ENCODE measurements at places on chromosomes 7 and 10.

DNA sequence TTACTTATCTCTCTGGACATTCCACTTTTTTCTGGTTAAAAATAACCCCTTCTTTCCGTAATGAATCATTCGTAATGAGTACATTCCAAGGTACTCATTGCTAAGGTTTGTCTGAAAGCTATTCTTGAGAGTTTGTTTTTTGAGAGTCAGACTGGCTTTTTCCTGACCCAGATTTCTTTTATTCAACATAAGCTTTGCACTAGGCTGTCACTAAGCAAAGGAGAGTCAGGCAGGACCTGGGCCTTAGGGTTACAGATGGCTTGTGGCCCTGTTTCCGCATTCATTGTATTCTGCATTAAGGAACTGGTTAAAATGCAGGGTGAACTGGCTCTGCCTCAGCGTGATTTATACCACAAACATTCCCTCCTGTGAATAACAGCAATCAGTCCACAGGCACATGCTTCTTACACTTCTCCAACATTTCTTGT lies 84.1 kb downstream of the POM121L12 start:
- DNase-seq: no peak

GRCh38 chr10:93436591-93437085 lies 45.5 kb downstream of the MYOF start:
- DNase-seq: no peak

DNA sequence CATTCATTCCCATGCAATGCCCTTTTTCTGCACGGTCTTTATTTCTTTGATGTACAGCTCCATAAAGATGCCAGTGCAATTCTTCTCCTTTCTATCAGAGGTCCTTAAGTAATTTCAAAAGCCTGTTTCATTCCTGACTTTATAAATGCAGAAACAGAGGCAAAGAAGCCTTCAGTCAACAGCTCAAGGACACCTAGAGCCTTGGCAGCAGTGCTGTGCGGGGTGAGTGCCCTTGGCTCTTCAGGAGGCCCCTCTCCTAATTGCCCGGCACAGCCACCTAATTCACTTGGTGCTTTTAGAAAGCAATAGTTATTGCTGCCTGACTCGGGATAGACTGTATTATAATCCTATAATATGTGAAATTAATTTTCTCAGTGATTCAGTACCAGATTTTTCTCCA lies 169.6 kb upstream of the KLF6 start:
- no peak for DNase-seq

DNA sequence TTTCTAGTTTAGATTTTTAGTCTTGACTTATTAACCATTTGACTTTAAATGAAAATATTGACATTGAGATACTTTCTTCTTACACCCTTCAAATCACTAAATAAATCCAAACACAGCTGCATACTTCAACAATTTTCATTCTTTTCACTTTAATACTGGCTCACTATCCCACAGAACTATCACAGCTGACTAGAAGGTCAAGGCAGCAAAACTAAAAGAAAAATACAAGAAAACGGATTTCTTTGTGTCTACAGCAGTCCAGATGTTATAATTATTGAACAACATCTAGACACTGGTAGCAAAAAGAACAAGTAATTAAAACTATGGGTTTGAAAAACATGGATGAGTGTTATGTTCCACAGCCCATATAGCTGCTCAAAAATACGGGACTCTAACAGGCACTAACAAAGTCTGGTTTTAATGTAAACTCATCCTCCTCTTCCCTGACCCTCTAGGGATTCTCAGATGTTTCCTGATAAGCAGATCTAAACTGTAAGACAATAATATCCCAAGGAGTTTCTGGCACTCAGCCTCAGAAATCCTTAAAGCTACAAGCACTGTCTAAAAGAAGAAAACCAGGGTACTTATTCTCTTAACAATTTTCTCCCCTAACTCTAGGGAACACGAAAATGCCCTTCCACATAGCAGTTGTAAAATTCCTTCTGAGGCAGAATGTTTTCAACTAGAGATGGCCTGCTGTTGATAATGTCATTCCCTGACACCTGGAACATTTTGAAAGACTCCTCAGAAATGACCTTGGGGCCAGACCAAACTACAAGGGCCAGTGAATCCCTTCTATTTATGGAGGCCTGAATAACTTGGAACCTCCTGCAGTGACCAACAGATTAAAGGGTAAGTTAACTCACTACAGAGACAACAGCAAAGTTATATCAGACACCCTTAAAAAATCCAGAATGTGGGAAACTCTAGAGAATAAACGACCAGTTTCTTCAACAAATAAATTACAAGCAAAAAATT lies 12.8 kb downstream of the DNMBP start:
- no peak for DNase-seq

GRCh38 chr10:60443346-60443745 lies 53.7 kb upstream of the ANK3 start:
- no peak for DNase-seq

DNA sequence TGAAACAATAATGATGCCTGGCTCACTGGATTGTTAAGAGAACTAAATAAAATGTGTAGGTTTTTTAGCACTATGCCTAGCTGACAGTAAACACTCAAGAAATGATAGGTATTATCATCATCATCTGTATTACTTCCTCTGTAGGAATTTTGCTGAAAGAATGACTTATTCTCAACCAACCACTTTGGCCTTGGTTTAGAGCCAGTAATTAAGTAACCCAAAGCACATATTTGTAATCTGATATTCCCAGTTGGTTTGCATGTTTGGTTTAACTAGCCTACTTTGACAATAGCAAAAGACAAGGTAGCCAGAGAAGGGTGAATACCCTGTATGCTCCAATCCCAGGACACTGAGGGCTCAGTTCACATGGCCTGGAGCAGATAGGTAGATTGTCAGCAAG lies 34.4 kb downstream of the BCAP29 start:
- no peak for DNase-seq

GRCh38 chr10:13634207-13634606 lies 47.4 kb downstream of the PRPF18 start:
- DNase-seq: no peak

DNA sequence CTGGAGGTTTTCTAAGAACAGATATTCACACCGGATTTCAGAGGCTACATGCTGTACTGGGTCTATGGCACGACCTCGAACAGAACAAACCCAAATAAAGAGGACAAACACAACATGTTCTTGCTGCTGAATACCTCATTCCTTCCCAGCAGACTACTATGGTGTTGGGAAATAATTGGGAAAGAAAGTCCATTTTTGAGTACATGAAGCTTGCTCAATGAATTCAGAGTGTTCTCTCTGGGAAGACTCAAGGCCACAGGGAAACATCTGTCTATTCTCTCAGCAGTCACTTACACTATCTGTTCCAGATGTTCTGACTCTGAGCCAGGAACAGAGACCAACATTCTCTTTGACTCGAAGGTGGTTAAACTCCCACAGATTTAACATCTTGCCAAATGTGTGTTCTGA lies 30.9 kb downstream of the LAMB1 start:
- DNase-seq: no peak

DNA sequence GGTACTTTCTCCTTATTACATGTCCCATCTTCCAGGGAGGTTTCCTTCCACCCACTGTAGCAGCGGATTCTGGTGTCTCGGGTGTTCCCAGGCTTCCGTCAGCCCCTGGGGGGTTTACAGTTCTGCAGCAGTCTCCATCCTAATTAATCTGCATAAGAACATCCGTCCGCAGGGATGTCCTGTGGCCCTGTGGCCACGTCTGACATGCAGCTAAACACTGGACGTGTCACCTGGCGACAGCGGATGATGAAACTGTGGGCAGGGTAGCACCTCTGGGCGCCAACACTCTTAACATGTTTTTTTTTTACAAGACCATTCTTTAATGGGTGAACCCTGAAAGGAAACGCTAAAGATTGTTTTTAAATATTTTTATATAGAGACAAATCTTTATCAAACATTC lies 58.2 kb downstream of the DIP2C start:
- no peak for DNase-seq

DNA sequence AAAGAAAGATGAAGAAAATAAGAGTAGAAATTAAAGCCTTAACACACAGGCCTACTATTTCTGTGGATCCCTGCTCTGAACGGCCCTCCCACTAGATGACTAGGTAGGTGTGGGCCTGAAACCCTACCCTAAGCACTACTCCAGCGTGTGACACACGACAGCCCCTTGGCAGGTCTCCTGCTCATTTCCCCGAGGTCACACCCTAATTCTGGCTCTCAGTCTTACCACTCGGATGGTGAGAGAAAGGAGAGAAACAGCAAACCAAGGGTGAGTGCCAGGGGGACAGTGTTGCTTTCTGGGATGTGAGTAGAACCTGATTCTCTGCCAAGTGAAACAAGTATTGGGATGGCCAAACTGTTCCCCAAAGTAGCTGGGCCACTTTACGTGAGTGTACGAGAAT lies 12.1 kb downstream of the GALNTL5 start:
- DNase-seq: no peak

DNA sequence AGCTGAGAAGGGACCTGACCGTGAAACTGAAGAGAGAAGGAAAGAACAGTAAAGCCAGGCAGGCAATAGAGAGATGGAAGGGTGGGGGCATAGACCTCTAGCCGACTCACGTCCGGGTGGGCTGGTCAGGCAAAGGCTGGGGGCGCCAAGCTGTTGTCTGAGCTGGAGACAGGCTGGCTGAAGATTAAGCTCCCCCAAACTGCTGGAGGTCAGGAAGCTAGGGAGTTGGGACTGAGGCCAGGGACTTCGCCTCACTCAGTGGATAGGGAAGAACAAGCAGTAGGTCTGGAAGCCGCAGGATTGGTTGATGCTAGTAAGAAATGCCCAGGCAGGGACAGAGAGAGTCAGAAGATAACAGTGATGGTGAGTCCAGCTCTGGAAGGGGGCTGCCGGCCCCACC lies 5.3 kb downstream of the PITX3 start:
- DNase-seq: no peak

GRCh38 chr7:131517218-131517923 lies 39.1 kb downstream of the PODXL start:
- no peak for DNase-seq

DNA sequence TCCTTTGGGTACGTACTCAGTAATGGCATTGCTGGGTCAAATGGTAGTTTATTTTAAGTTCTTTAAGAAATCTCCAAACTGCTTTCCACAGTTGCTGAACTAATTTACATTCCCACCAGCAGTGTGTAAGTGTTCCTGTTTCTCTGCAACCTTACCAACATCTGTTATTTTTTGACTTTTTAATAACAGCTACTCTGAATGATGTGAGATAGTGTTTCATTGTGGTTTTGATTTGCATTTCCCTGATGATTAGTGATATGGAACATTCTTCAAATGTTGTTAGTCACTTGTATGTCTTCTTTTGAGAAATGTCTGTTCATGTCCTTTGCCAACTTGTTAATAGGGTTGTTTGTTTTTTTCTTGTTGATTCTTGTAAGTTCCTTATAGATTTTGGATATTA lies 558.9 kb downstream of the SH2D4B start:
- no peak for DNase-seq

- no peak for DNase-seq
Measured at GRCh38 chr7:40922316-40922670, 780.6 kb downstream of the INHBA start.

DNA sequence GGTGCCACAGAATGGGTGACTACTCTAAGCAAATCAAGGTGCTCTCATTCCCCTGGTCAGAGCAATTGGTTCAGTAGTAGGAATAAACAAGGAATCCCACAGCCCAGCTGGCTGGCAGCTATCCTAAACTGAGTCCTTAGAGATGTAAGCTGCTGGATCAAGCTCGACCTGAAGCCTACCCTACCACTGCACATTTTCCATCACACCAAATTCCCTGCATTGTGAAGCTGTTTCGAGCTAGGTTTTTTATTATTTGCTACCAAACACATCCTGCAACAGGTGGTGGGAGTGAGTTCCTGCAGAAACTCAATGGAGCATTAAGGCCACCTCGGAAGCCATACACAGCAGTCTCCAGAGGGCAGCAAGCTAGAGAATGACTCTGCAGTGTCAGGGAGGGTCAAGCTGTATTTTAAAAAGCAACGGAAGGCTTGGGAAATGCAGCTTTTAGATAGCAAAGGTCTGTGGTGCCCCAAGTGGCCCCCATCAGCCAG lies 33.7 kb upstream of the TNRC18 start:
- DNase-seq: no peak

DNA sequence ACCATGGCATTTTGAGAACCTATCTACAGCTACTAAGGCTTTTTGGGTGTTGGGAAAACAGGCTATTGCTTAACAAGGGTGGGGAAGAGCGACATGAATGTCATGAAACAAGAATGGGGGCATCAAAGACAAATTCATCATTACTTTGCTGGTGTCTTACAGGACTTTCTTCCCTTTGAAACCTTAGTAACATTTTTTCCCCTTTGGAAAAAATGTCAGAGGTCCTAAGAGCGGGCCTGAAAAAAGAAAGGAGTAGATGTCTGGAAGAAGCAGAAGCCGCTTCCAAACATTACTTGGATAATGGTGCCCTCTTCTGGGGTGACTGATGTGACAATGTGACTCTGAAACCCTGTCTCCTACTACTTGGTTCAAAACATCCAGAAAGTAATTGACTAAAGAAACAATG lies 3.8 kb upstream of the DDX50 start:
- DNase-seq: no peak

- DNase-seq: no peak
Measured at GRCh38 chr7:137987563-137987962, 14.3 kb downstream of the CREB3L2 start.

DNA sequence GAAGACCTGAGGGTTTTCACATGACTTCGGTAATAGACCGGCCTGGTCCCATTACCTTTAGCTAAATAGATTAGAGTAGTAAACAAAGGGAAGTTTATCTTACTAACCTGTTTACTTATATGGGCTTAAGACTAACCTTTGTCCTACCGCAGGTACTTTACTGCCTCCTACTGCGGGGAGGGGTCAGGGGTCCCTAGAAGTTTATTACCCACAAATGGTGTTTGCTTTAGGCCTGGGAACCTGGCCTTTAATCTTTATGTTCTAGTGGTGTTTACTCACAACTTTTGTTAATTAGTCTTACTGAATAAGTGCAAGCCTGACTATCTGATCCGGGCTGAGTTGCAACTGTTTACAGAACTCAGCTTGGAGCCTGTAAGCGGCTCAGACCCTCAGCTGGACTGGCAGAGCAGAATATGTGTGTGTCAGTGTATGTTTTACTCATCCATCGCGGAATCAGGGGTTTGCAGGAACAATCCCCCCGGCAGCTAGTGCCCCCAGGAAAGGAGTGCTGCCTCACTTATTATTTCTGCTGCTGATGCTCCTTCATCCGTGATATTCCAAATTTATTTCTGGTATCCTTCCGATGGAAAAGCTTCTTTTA lies 578.9 kb upstream of the SEMA3D start:
- DNase-seq: no peak

Measured in activated T-helper 1 cell treated with Interleukin-2 at 50 U/mL for 16 hours (primary cell).